ENCODE measurements at places on chromosomes 7 and 10.

- ATAC-seq = no peak
These were observed 56.2 kb downstream of the CC2D2B start for GRCh38 chr10:95963991-95964389.

GRCh38 chr7:149790146-149790548 lies 16.8 kb upstream of the ZNF467 start:
- ATAC-seq = peak; percentile 32

- no peak for ATAC-seq
These were observed 132.3 kb downstream of the CHN2 start for GRCh38 chr7:29326864-29327263.

DNA sequence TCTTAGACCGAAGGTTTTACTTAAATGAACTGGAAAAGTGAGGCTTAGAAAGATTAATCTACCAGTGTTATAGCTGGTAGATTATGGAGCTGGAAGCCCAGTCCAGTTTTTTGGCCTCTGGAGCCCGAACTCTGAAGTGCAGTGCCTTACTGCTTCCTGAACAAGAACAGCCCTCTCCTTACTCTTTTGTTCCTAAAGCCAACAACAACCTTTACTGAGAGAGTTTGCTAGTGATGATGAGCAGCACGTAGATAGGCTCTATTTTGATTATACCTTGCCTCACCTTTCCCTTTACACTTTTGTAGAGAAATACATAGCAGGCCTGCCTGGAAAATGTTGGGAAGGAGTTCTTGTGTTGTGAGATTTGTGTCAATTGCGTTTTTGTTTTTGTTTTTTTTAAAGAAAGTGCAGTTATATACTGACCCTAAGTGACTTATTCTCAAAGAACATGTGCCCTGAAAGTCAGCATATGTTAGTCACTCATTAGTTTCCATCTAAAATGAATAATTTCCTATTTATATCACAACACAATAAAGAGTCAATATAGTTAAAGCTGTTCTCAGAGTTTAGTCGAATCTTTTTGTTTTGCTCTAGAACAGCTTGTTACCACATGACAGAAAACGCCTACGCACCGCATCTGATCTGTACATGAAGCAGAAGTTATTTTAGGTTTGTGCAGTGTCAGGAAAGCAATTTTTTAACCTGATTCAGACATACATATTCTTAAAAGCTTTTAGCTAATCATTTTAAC lies 33.0 kb downstream of the PLEKHA1 start:
- ATAC-seq = no peak

- peak; percentile 99 for ATAC-seq
These were observed 580.5 kb downstream of the AUTS2 start for GRCh38 chr7:70178787-70179186.

DNA sequence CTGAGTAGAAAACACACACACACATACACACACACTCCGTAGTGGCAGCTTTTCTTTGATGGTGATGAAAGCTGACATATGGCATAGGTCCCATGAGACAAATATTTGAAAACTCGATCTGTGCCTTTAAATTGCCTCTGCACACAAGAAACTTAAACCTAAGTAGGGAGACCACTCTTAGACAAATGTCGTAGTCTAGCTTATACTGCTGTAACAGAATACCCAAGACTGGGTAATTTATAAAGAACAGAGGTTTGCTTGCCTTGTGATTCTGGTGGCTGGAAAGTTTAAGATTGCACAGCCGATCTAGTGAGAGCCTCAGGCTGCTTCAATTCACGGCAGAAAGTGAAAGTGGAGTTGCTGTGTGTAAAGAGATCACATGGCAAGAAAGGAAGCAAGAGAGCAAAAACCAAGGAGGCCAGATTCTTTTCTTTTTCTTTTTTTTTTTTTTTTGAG lies 489.4 kb upstream of the SORCS1 start:
- ATAC-seq = no peak

GRCh38 chr10:113045147-113046055 lies 95.4 kb downstream of the TCF7L2 start:
- peak; percentile 79 for ATAC-seq

DNA sequence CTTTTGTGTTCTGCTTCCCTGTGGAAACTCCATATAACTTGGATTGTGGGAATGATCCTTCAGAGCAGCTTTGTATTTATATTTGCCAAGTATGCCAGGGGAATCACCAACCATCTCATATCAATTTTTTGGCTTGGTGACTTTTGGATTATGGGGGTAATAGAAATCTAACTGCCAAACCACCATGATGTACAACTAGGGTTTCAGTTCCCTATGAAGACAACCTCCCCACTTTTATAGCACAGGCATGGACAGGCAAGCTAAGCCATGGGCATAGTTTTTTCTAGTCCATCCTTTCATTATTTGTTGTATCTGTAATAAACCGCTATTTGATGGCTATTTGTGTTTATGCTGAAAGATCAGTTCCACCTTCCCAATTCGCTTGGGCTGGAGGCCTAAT lies 17.7 kb downstream of the NPY start:
- ATAC-seq = no peak

- ATAC-seq = peak; percentile 36
These were observed at the start of gene GIMAP4 for GRCh38 chr7:150567169-150567568. Gene GIMAP4 (plus strand): TSS chr7:150567390. CDS start chr7:150569902, 2,512 bp downstream.
